ENCODE measurements at places on chromosomes 16 and 17.

GRCh38 chr16:20899477-20900298 is 470 bp downstream of the DCUN1D3 start:
- DNase-seq: peak; percentile 27

DNA sequence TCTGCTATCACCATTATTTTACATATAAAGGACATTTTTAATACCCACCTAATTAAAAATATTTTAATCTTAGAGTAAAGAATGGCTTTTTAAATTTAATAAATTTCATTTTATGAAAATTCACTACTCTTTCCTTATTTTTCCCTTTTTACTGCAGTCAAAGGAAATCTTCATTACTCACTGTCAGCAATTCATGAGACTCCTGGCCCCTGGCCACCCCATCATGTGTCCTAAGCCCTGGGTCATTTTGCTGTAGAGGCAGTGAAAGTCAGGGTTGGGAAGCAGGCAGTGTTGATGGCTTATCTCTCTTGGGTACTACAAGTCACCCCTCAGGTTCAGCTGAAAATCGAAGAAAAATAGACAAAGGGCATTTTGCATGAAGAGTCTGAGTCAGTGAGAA is 468.6 kb upstream of the CCL2 start:
- no peak for DNase-seq

DNA sequence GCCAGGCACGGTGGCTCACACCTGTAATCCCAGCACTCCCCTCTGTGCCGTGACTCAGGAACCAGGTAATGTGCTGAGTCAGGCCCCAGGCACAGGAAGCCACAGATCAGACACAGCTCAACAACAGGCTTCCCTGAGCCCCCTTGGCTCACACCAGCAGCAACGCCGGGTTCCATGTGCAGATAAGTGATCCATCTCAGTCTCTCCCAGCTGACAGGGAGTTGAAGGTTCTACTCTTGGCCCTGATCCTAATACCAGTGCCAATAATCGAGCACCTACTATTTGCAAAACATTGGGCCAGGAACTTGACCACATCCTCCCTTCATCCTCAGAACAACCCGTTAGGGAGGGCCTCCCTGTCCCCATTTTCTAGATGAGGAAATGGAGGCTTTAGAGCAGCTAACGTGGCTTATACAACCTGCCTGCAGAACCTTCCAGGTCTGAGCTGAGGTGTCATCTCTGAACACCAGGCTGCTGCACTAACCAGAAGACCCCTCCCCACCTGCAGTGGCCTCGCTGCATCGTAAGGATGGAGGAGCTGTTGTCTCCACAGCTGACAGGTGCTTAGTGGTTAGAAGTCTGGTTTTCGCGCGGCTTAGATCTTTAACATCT is 64.8 kb upstream of the AMZ2 start:
- no peak for DNase-seq

DNA sequence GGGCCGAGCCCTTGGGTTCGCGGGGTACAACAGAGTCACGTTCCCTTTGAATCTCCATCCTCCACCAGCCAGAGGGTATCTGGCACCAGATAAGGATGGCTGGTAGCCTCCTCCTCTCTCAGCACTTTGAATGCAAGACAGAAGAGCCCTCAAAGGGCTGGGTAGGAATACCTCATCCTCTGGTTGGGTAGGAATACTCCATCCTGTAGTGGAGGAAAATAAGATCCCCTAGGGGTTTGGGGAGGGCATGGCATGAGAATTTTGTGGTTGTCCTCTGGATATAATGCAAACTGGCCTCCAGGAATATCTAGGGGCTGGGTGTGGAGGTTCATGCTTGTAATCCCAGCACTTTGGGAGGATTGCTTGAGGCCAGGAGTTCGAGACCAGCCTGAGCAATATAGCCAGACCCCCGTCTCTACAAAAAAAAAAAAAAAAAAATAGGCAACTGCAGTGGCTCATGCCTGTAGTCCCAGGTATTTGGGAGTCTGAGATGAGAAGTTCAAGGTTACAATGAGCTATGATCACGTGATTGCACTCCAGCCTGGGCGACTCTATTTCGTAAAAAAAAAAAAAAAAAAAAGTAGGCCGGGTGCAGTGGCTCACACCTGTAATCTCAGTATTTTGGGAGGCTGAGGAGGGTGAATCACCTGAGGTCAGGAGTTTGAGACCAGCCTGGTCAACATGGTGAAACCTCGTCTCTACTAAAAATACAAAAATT is 2.7 kb downstream of the IGFBP4 start:
- DNase-seq: no peak

DNA sequence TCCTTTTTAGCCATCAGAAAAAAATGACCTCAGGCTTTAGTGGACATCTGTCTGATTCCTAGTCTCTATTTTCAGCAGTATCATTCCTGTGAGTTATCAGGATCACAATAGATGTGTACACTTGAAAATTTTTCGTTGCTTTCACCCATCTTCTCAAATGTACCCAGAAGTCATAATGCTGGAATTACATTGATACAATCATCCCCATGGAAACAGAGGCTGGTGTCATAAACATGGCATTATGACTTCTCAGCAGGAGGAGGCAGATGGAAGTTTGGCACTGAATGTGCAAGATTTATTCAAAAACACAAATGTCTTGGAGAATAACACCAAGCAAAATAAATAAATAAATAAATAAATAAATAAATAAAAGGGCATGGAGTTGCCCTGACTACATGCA is 292.5 kb downstream of the PHKB start:
- DNase-seq: no peak

DNA sequence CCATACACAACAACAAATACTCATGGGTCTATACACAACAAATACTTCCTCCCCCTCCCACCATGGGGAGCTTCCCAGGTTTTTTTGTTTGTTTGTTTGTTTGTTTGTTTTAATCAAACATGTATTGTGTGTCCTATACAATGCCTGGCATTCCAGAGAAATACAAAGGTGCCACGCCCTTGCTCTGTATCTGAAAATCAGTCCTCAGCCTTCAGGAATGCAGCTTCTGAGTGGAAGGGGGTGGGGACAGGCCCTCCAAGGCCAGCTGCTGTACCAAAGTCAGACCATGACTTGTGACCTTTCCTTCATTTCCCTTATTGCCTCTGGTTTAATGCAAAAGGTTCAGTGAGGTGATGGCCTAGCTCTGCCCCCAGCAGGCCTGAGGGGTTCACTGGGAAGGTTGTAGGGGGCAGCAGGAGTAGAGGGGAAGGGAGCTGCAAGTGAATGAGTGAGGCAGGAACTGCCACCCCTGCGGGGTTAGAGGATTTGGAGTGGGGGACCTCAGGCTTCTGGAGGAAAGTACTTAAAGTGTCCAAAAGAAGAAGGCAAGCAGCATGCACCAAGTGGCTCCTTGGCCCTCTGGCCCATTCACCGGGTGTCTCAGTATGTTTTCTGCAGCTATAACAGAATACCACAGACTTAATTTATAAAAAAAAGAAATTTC is 105.2 kb downstream of the CLEC16A start:
- peak; percentile 22 for DNase-seq

GRCh38 chr17:6470751-6471521 is 26.7 kb downstream of the PIMREG start:
- DNase-seq: no peak

DNA sequence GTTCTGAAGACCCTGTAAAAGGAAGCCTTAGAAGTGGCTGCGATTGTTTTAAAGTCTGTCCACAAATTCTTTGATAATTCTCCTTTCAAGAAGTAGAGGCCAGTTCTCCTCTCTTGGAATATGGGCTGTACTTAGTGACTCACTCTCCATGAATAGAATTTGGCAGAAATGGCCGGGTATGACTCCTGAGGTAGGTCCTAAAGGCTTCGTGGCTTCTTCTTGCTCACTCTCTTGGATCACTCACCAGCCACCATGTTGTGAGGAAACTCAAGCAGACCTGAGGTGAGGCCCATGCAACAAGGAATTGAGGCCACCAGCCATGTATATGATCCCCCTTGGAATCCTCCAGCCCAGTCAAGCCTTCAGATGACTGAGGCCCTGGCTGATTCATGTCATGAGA is 75.8 kb downstream of the WWOX start:
- DNase-seq: no peak

Data from fibroblast of skin of abdomen (primary cell).